ENCODE measurements at places on chromosomes 7 and 10.
A peak's percentile ranks its signal among the peaks of the same experiment; 100 is the strongest.

DNA sequence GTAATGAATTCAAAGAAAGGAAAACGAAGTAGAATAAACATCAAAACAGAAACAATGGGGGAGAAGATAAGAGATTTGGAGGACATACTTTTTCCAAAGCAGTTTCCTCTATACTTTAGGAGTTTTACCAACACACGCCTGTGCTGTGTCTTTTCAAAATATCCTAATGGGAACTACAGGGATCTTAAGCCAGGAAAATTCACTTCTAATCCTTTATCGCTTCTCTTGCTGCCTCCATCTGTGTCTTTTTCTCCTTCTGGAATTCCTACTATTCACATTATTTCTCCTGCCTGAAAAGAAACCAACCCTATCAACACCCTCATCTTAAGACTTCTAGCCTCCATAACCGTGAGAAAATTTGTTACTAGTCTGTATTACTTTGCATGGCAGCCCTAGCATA, 6.8 kb downstream of the HNRNPF start:
- DNase-seq = no peak

GRCh38 chr7:43582503-43583423, at the start of gene STK17A:
TSS of gene STK17A (plus strand) at chr7:43583108. CDS start at chr7:43583244, 136 bp downstream.
- peak; percentile 89 for DNase-seq

- DNase-seq = no peak
Measured at GRCh38 chr7:138024343-138024691, 22.4 kb upstream of the CREB3L2 start.

GRCh38 chr7:522071-522950, 2.7 kb upstream of the PDGFA start:
- DNase-seq = peak; percentile 29

- no peak for DNase-seq
Measured at GRCh38 chr10:20874261-20874660, 22.9 kb downstream of the NEBL start.

DNA sequence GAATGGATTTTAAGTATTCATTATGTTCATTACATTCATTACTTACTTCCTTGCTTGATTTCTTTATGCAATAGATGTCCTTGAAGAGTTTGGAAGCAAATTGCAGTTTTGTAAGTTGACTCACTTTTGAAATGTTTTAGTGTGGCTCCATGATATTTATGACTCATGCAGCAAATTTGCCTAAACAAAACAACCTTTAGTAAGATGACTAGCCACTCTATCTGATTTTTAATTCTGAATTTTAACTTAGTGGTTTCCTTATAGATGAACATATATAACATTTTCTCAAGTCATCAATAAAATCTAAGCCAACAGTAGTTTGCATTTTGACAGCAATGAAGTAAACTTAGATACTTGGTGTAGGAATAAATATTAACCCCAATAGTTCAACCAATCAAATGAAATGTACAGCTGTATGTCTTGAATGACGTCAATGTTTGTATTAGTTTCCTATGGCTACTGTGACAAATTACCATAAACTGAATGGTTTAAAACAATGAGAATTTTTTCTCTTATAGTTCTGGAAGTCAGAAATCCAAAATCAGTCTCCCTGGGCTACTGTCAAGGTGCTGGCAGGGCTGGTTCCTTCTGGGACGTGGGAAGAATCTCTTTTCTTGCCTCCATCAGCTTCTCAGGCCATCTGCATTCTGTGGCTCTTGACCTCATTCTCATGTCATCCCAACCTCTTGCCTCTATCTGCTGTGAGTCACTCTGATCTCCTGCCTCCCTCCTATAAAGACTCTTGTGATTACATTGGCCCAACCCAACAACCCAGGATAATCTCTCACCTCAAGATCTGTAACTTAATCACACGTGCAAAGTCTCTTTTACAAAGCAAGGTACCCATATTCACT, 73.4 kb downstream of the AHR start:
- DNase-seq = peak; percentile 98

DNA sequence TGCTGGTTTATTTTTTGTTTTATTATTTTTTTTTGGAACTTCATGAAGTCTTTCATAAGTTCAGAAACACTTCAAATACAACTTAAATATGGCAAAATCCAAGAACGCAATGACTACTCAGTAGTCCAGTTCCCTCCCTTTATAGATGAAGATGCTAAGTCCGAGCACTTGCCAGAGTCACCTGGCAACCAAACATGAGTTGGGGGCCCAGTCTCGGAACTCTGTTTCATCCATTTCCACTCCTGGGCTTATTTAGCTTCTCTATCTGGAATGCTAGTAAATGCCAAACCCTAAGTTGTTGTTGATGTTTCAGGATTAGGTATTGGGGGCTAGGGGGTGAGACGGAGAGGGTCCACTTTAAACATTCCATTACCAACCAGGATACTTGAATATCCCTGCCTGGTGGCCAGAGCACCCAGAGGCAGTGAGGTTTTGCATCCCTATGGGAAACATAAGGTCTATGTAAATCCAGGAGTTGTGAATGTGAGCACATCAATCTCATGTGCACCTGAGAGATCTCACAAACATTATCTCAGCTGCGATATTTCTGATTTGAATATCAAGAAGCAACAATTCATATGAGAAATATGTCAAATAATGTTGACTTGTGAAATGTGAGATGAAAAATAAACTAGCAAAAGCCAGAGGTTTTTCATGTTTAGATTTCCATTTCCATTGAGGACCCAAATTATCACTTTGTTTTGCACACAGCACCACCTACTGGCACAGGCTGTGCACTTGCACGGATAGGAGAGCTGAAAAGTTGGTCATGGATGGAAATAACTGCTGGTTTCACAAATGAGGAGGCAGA, 129.3 kb downstream of the PKD1L1 start:
- peak; percentile 88 for DNase-seq

GRCh38 chr7:132527467-132528410, 48.5 kb downstream of the PLXNA4 start:
- no peak for DNase-seq

DNA sequence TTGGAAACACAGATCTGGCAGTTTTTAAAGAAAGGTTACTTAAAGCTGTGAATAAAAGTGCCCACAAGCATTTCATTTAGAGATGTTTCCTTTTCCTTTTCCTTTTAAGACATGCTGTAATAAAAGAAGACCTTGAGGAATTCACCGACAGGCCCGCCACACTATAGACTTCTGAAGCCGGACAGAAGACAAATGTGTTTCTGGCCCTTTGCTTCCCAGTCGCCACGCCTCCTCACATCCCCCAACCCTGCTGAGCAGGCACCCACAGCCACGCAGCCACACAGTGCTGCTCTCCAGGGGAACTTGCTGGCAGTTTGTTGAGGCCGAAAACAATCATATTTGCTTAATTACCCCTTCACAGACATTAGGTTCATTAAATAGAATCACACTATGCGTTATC, 83.4 kb downstream of the SLC25A13 start:
- DNase-seq = peak; percentile 52

GRCh38 chr10:127880557-127880956, 12.2 kb downstream of the CLRN3 start:
- no peak for DNase-seq

- DNase-seq = no peak
Measured at GRCh38 chr10:6143181-6143580, 54.3 kb downstream of the RBM17 start.

Measured in fibroblast of lung (primary cell).